Prostate gland (tissue), 2 donors: ENCODE measurements at places on chromosomes 13 and 19. TPM values are rescaled to one million over a fixed set of nuclear protein-coding genes. Genes with fewer than 3 reads are reported as not detected.

- no peaks in the 10 kb centered on the region for H3K27me3 ChIP-seq
- DNase-seq = no peak
- H3K36me3 ChIP-seq = no peaks in the 10 kb centered on the region
- no peak overlapping the region for H3K27ac ChIP-seq
These were observed 35.0 kb upstream of the RBM26 start for GRCh38 chr13:79440958-79441528.

DNA sequence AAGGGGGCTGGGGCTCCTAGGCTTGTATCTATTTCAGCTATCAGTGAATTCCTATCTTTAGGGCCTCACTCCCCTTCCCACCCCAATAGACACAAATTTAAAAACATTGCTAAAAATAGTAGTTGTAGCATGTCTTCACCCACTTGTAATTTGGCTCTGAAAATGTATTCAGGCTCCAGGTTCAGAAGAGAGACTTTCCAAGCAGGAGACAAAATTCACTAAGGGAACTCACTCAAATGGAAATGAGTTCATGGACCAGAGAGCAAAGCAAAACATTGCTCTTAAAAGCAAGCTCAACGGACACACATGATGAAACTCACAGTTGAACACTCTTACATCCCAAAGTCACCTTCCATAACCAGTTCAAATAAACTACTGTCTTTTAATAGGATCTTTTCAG is 36.8 kb downstream of the PHF11 start:
- H3K4me1 ChIP-seq = no peaks in the 10 kb centered on the region
- no peak overlapping the region for H3K4me3 ChIP-seq
- no peak for DNase-seq
- H3K27me3 ChIP-seq = no peaks in the 10 kb centered on the region
- no peaks in the 10 kb centered on the region for H3K36me3 ChIP-seq

GRCh38 chr13:39864221-39864620 is 208.8 kb downstream of the COG6 start:
- H3K4me3 ChIP-seq = no peak overlapping the region
- H3K4me1 ChIP-seq = no peaks in the 10 kb centered on the region
- no peaks in the 10 kb centered on the region for H3K27me3 ChIP-seq
- DNase-seq = no peak
- H3K36me3 ChIP-seq = no peaks in the 10 kb centered on the region
- no peak overlapping the region for H3K27ac ChIP-seq

DNA sequence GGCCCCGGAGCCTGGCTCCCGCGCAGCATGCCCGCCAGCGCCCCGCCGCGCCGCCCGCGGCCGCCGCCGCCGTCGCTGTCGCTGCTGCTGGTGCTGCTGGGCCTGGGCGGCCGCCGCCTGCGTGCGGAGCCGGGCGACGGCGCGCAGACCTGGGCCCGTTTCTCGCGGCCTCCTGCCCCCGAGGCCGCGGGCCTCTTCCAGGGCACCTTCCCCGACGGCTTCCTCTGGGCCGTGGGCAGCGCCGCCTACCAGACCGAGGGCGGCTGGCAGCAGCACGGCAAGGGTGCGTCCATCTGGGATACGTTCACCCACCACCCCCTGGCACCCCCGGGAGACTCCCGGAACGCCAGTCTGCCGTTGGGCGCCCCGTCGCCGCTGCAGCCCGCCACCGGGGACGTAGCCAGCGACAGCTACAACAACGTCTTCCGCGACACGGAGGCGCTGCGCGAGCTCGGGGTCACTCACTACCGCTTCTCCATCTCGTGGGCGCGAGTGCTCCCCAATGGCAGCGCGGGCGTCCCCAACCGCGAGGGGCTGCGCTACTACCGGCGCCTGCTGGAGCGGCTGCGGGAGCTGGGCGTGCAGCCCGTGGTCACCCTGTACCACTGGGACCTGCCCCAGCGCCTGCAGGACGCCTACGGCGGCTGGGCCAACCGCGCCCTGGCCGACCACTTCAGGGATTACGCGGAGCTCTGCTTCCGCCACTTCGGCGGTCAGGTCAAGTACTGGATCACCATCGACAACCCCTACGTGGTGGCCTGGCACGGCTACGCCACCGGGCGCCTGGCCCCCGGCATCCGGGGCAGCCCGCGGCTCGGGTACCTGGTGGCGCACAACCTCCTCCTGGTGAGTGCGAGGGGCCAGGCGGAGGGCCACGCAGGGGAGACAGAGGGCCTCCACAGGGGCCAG is at the start of gene KL:
Gene KL (plus strand): TSS at position 10 of the 909 bp plus-strand sequence. CDS start 18 bp downstream, at position 28.
- peak within 1 kb of the TSS; percentile 41 for H3K4me3 ChIP-seq
- no peaks in the 10 kb centered on the region for H3K4me1 ChIP-seq
- no peaks in the 10 kb centered on the region for H3K36me3 ChIP-seq
- peak within 1 kb of the TSS; percentile 68 for H3K27ac ChIP-seq

DNA sequence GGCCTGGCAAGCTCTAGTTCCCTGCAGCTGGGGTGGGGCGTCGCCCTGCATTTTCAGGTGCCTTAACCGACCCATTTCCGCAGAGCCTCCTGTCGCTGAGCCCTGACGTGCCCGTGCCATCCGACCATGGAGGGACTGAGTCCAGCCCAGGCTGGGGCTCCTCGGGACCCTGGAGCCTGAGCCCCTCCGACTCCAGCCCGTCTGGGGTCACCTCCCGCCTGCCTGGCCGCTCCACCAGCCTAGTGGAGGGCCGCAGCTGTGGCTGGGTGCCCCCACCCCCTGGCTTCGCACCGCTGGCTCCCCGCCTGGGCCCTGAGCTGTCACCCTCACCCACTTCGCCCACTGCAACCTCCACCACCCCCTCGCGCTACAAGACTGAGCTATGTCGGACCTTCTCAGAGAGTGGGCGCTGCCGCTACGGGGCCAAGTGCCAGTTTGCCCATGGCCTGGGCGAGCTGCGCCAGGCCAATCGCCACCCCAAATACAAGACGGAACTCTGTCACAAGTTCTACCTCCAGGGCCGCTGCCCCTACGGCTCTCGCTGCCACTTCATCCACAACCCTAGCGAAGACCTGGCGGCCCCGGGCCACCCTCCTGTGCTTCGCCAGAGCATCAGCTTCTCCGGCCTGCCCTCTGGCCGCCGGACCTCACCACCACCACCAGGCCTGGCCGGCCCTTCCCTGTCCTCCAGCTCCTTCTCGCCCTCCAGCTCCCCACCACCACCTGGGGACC is 1.2 kb downstream of the ZFP36 start:
- H3K36me3 ChIP-seq = peaks cover 8% of the 10 kb centered on the region
- H3K4me1 ChIP-seq = peaks cover 8% of the 10 kb centered on the region
- H3K27me3 ChIP-seq = no peaks in the 10 kb centered on the region
- peak overlapping the region; percentile 100 for H3K27ac ChIP-seq
- DNase-seq = peak; percentile 64

DNA sequence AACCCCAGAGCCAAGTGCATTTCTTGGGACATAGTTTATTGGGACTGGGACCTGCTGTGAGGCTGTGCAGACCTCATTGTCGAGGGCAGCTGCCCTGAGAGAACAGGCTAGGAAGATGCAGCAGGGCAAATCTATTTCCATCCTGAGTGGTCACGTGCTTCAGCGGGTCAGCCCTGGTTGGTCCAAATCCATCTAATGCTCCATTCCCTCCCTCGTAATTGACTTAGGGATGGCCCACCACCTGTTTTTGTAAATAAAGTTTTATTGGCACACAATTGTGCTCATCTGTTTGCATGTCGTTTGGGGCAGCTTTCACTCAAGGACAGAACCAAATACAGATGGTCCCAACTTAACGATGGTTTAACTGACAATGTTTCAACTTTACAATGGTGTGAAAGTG is 75.5 kb upstream of the ADGRE5 start:
- DNase-seq = no peak
- H3K4me3 ChIP-seq = no peak overlapping the region
- H3K4me1 ChIP-seq = no peaks in the 10 kb centered on the region
- no peaks in the 10 kb centered on the region for H3K36me3 ChIP-seq
- no peaks in the 10 kb centered on the region for H3K27me3 ChIP-seq

DNA sequence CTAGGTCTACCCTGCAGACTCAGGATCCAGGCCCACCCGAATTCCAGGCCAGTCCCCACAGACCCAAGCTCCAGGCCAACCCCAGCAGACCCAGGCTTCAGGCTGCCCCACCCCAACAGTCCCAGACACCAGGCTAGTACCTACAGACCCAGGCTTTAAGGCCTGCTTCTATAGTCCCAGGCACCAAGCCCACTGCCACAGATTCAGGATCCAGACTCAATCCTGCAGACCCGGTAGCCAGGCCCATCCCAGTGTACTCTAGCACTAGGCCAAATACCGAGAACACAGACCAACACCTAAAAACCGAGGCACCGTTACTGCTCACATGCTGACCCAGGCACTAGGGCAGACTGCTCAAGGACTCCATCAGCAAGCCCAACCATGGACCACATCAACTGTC is 862.3 kb downstream of the UQCRFS1 start:
- H3K4me3 ChIP-seq = no peak overlapping the region
- no peak overlapping the region for H3K27ac ChIP-seq
- H3K36me3 ChIP-seq = no peaks in the 10 kb centered on the region
- no peaks in the 10 kb centered on the region for H3K27me3 ChIP-seq
- DNase-seq = no peak
- H3K4me1 ChIP-seq = no peaks in the 10 kb centered on the region

DNA sequence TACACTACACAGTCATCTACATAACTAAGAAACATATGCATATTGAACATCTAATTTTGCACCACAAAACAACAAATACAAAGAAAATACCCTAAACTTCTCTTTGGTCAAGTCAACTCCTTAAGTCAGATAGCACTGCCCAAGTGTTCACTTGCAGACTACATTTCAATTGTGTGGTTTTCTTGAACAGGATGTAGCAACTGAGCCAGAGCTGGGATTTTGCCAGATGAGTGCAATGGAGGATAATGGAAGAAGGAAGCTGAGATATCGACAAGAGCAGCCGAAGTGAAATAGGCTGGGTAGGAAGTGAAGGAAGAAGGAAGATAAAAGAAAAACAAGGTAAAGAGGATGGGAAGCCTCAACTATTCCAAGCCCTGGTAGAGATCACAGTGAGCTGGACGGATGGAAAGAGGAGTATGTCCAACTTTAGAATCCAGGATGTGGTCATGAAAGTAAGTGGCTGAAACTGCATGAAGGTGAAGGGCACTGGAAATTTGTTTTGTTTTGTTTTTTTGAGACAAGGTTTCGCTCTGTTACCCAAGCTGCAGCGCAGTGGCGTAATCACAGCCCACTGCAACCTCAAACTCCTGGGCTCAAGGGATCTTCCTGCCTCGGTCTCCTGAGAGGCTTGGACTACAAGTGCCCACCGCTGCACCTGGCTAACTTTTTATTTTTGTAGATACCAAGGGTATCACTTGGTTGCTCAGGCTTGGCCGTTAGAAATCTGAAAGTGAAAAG is 15.0 kb downstream of the NUFIP1 start:
- H3K27me3 ChIP-seq = no peaks in the 10 kb centered on the region
- H3K27ac ChIP-seq = no peak overlapping the region
- no peak for DNase-seq
- H3K36me3 ChIP-seq = no peaks in the 10 kb centered on the region
- H3K4me1 ChIP-seq = no peaks in the 10 kb centered on the region
- no peak overlapping the region for H3K4me3 ChIP-seq

DNA sequence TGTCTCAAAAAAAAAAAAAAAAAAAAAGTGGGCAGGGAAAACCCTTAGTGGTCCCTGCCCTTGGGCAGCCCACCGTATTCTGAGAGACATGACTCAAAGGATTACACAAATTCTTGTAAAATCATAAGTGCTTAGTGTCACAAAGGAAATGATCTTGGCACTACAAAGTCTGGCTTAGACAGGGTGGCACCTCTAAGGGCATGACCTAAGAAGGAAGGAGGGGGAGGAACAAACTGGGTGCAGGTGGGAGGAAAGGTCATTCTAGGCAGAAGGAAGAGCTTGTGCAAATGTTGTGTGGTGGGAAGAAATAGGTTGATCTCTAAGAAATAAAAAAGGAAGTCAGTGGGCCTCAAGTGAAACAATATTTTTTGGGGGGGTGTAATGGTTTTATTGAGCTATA is 10.4 kb downstream of the PNPLA6 start:
- H3K27ac ChIP-seq = no peak overlapping the region
- H3K4me3 ChIP-seq = no peak overlapping the region
- DNase-seq = no peak
- no peaks in the 10 kb centered on the region for H3K27me3 ChIP-seq

Gene FFAR3
- total RNA-seq = not detected

Gene GIPR
- 4.9 TPM for total RNA-seq

Gene PSPN
- total RNA-seq = 2.2 TPM

Gene RNU6-9
- total RNA-seq = not detected

Gene GADD45B
- 90.7 TPM for total RNA-seq

Gene CYP2A7
- not detected for total RNA-seq

Gene ZNF260
- 6.2 TPM for total RNA-seq

Gene TMEM86B
- 1.5 TPM for total RNA-seq

Gene GYS1
- 52.0 TPM for total RNA-seq

Gene CEACAM20
- total RNA-seq = 2.6 TPM

Gene FRY
- 33.3 TPM for total RNA-seq

Gene TNNT1
- total RNA-seq = 87.9 TPM
